ENCODE measurements at places on chromosomes 1 and 21. TPM values are rescaled to one million over a fixed set of nuclear protein-coding genes. Genes with fewer than 3 reads are reported as not detected.

Gene FNDC5
- 139 TPM for total RNA-seq

Gene CELA2B
- not detected for total RNA-seq

Gene SLC25A34
- 57.2 TPM for total RNA-seq

Gene DRAXIN
- total RNA-seq: 0.03 TPM

Gene TNFRSF1B
- total RNA-seq: 19.0 TPM

Gene TMEM50A
- 70.5 TPM for total RNA-seq

Gene IQCC
- total RNA-seq: 0.81 TPM

Gene ALX3
- total RNA-seq: not detected

Gene SH2D5
- not detected for total RNA-seq

Gene HIVEP3
- total RNA-seq: 6.5 TPM

Gene INKA2
- 28.5 TPM for total RNA-seq

Gene AADACL4
- not detected for total RNA-seq

Gene FMOD
- 7.7 TPM for total RNA-seq

Gene RGS8
- total RNA-seq: not detected

Gene TMEM61
- total RNA-seq: not detected

Gene FCRL2
- not detected for total RNA-seq

Gene NUP210L
- total RNA-seq: 0.30 TPM

Gene KLHDC8A
- total RNA-seq: not detected

Gene TRIM45
- 13.3 TPM for total RNA-seq

Gene MNDA
- 4.9 TPM for total RNA-seq

Gene WNT3A
- total RNA-seq: not detected

Gene LIPI
- not detected for total RNA-seq

Gene TPR
- 41.1 TPM for total RNA-seq

Gene OR10Z1
- total RNA-seq: not detected

Gene RUNX3
- 1.8 TPM for total RNA-seq

Gene DENND2C
- total RNA-seq: 2.6 TPM

Gene SPRR1B
- not detected for total RNA-seq

Gene IFT25
- 11.9 TPM for total RNA-seq

Gene SHE
- 11.3 TPM for total RNA-seq

Gene REN
- not detected for total RNA-seq

Gene NUDT4B
- 0.49 TPM for total RNA-seq

Gene EPHB2
- 3.5 TPM for total RNA-seq

Gene ADAMTS1
- 59.3 TPM for total RNA-seq

Gene GJB4
- not detected for total RNA-seq

Gene ASCL5
- not detected for total RNA-seq

Gene SLC35A3
- total RNA-seq: 9.5 TPM

Gene IL24
- not detected for total RNA-seq

Gene SYT11
- 9.2 TPM for total RNA-seq

Gene ADORA1
- 19.0 TPM for total RNA-seq

Gene PGLYRP4
- total RNA-seq: not detected

Gene KPRP
- total RNA-seq: not detected

Gene LCE6A
- not detected for total RNA-seq

Gene GATAD2B
- 35.3 TPM for total RNA-seq

Gene MIXL1
- total RNA-seq: not detected

Gene KIF26B
- total RNA-seq: 3.8 TPM

Gene SPRR3
- total RNA-seq: not detected

Gene SH2D2A
- total RNA-seq: 2.2 TPM

Gene S100A11
- 92.0 TPM for total RNA-seq

Gene PEAR1
- 8.1 TPM for total RNA-seq

Gene MTMR11
- 3.5 TPM for total RNA-seq

Gene LY9
- total RNA-seq: not detected

Gene CFHR1
- total RNA-seq: not detected

Data from Right ventricle myocardium inferior (tissue), 1 donor.